Breast epithelium (tissue), 4 donors: ENCODE measurements at places on chromosomes 7 and 10. TPM values are rescaled to one million over a fixed set of nuclear protein-coding genes. Genes with fewer than 3 reads are reported as not detected.
A peak's percentile ranks its signal among the peaks of the same experiment; 100 is the strongest.

DNA sequence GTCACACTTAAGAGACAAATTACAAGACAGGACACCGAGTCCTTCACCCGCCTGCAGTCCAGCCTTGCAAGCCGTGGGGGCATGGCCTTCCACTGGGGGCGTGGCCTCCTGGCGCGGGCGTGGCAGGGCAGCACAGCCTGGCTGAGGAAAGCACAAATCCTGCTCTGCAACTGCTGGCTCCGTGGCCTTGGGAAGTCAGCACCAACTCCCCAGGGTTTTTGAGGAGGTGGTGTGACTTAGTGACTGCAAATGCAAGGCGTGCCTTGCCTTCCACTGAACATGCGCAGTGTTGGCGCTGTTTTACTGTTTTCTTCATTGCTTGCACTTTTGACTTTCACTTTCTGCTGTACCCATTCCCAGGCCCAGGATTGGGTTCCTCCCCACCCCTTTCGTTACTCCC lies 12.9 kb upstream of the BMS1 start:
- DNase-seq = no peak
- no peak overlapping the region for H3K27ac ChIP-seq
- no peak overlapping the region for H3K4me3 ChIP-seq
- no peaks in the 10 kb centered on the region for H3K36me3 ChIP-seq
- no peaks in the 10 kb centered on the region for H3K27me3 ChIP-seq

Gene LRRC18
- total RNA-seq = not detected

DNA sequence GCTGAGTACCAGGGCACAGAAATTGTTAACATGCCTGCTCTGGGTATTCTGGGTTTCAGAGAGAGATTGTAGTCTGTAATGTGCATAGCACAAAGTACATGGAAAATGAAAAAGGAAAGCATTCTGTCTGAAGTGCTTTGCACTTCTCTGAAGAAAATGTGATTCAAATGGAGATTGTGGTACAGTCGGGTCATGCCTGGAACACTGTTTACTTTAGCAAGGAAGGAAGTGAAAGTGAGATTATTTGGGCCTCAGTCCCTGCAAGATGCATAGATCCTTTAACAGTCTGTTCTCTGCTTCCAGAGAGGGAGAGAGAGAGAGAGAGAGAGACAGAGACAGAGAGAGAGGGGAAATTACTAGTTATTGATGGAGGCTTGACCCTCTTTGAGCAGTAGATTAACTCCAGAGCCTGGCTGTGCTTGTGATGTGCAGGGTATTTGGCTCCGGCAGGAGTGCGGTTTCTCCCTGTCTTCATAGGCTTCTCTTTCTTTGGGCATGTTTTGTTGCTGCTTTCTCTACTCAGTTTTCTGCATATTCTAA lies 5.4 kb downstream of the VWC2 start:
- H3K4me1 ChIP-seq = peaks cover 19% of the 10 kb centered on the region
- H3K36me3 ChIP-seq = no peaks in the 10 kb centered on the region
- no peaks in the 10 kb centered on the region for H3K27me3 ChIP-seq
- no peak for DNase-seq
- H3K4me3 ChIP-seq = no peak overlapping the region

GRCh38 chr10:114970515-114970914 lies 32.5 kb downstream of the TRUB1 start:
- H3K4me1 ChIP-seq = no peaks in the 10 kb centered on the region
- no peaks in the 10 kb centered on the region for H3K36me3 ChIP-seq
- DNase-seq = no peak

DNA sequence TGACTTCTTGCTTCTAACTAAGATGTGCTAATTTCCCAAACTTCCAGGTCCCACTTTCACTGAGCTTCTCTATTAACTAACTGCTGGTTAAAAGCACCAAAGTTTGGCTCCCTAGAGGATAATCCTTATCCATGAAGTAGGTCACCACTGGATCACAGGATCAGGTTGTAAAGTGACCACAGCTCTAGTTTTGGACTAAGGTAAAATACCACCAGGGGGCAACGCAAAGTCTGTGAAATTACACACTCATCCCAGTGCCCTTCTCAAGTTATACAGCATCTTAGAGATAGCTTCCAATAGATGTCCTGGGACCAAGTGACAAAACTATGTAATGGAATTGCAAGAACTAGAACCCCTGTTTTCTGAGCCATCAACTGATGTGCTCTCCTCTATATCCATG lies 116.4 kb upstream of the ASAH2 start:
- H3K36me3 ChIP-seq = no peaks in the 10 kb centered on the region
- H3K27ac ChIP-seq = no peak overlapping the region
- no peak for DNase-seq
- no peaks in the 10 kb centered on the region for H3K27me3 ChIP-seq
- H3K4me1 ChIP-seq = no peaks in the 10 kb centered on the region

Gene ADCY1
- 1.6 TPM for total RNA-seq

- no peaks in the 10 kb centered on the region for H3K36me3 ChIP-seq
- peak overlapping the region; percentile 57 for H3K4me3 ChIP-seq
- H3K4me1 ChIP-seq = no peaks in the 10 kb centered on the region
- peak; percentile 51 for DNase-seq
- H3K27ac ChIP-seq = no peak overlapping the region
Observed at GRCh38 chr10:61000769-61001730, 57.1 kb upstream of the RHOBTB1 start.

- H3K4me3 ChIP-seq = no peak overlapping the region
- no peaks in the 10 kb centered on the region for H3K27me3 ChIP-seq
- no peaks in the 10 kb centered on the region for H3K36me3 ChIP-seq
- H3K4me1 ChIP-seq = no peaks in the 10 kb centered on the region
- no peak for DNase-seq
Observed at GRCh38 chr7:95391761-95392160, 4.4 kb downstream of the PON3 start.

GRCh38 chr7:90067171-90067570 lies 87.1 kb upstream of the STEAP1 start:
- H3K4me1 ChIP-seq = no peaks in the 10 kb centered on the region
- DNase-seq = no peak
- no peak overlapping the region for H3K4me3 ChIP-seq
- no peak overlapping the region for H3K27ac ChIP-seq
- H3K36me3 ChIP-seq = no peaks in the 10 kb centered on the region
- no peaks in the 10 kb centered on the region for H3K27me3 ChIP-seq
